Activated CD4-positive, alpha-beta T cell treated with anti-CD3 and anti-CD28 coated beads for 4 hours (primary cell): ENCODE measurements at places on chromosomes 16 and 17.

GRCh38 chr17:13917634-13918033 lies 151.7 kb upstream of the COX10 start:
- no peak for DNase-seq

DNA sequence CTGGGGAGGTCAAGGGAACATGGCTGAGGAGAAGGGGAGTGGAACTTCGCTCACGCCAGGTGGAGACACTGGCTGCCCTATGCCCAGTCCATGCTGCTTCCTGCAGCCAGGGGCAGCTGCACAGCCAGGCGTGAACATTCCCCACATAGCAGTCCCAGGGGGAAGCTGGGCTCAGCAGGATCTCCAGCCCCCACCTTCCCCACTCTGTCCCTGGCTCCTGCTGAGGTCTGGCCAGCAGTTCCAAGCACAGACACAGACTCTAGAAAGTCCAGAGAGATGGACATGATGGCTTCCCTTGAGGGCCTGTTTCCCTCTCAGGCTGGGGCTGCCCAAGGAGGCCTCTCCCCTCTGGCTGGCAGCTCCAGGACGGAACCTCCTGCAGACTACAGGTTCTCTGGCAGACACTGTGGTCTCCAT lies 9.3 kb downstream of the JUP start:
- no peak for DNase-seq

DNA sequence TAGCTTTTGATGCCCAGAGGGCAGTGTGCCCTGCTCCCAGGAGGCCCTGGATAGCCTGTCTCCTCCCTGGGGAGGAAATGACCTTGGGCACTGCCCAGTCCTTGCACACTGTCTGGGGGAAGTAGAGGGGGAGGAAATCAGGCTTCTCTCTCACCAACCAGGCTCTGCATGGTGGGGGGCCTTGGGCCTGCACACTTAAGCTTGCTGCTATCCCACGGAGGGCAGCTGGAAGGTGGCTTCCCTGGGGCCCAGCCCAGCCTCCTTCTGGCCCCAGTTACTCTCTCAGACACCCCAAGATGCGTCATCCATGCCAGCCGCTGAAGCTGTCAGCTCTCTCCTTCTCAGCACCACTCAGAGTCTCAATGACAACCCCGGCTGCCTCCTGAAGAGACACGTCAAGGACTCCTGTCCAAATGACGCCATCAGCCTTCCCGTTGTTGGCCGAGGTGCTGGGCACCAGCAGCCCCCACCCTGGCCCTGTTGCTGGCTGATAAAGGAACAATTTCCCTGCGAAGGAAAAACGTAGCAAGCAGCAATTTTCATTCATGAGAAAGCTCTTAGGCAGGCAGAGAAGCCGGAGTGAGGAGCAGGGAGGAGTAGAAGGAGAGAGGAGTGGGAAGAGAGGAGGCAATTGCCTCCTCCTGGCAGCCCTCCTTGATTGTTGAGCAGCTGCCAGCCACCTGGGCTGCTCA lies 95.5 kb downstream of the SDK2 start:
- no peak for DNase-seq

GRCh38 chr16:53064081-53064578 lies 9.3 kb downstream of the CHD9 start:
- no peak for DNase-seq

DNA sequence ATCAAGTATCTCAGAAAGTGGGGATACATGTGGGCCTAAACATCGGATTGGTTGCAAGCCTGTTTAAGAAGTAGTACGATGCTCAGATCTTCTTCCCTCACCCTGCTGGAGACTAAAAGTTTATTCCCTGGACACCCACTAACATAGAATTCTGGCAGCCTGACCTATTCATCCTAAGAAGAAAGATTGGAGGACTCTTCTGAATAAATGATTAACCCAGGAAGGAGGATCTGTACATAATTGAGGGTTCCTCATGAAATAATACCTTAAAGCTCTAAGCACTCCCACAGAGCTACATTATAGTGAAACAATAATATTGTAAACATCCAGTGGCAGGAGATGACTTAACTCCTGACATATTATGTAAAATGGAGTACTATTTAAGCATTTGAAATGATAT lies 111.7 kb downstream of the NLK start:
- DNase-seq: no peak

DNA sequence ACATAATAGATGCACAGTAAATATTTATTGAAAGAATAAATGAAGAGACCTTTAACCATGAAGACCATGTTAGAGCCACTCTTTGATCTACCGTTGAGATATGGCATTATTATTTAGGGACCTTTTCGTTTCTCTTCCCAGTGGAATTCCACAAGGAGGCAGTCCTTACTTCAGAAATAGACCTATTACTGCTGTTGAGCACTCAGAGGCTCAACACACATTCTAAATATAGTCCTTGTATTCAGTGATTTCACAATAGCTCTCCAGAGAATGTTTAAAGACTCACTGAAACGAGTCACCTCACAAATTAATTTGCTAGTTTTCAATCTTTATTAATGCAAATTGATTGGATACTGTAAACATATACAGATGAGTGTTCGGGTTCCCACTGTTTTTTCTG lies 603.8 kb downstream of the CDH8 start:
- no peak for DNase-seq

DNA sequence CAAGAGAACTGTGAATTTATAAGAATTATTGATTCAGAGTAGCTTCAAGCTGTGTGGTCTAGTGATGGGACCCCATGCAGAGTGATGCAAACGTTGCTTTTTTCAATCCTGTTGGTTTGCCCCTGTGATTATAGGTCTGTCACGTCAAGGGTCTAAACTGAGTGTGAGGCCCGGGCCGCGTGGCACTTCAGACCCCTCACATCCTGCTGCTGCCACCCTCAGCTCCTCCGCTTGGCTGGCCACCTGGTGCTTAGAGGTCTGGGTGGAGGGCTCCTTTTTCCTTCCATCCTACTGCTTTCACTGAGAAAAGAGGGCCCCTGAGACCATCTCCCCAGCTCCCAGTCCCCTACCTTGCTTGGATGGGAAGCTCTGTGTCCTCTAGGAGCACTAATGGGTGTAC lies 12.0 kb downstream of the MYL4 start:
- no peak for DNase-seq

DNA sequence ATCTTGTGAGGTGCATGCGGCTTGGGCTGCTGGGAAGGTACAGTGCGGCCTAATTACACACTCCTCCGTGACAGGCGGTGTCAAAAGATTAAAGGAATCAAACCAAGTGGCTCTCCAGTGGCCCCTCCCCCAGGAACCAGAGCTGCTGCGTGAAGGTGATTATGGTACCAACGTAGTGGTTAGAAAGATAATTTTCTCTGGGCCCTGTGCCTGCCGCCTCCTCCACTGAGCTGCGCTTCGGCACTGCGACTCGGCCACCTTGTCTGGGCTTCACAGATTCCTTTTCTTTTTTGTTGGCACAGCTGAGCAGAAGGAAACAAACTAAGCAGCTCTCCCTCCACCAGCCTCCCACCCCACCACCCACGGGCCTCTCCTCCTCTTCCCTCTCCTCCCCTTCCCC lies 113.2 kb upstream of the SDK2 start:
- no peak for DNase-seq

DNA sequence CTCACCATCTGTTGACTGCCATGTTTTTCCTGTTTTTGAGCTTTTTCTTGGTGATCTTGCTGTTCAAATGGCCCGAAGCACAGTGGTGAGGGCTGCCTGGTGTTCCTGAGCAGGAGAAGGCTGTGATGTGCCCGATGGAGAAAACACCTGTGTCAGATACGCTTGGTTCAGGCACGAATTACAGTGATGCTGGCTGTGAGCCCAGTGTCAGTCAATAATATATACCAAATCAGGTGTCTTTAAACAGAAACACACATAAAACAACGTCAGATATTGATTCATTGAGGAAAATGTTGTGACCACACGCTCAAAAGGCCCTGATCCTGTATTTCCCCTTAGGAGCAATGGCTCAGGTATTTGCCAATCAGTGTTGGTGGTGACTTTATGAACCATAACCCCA lies 111.7 kb downstream of the SDR42E1 start:
- no peak for DNase-seq

GRCh38 chr16:12586701-12587100 lies 217.0 kb downstream of the CPPED1 start:
- no peak for DNase-seq

DNA sequence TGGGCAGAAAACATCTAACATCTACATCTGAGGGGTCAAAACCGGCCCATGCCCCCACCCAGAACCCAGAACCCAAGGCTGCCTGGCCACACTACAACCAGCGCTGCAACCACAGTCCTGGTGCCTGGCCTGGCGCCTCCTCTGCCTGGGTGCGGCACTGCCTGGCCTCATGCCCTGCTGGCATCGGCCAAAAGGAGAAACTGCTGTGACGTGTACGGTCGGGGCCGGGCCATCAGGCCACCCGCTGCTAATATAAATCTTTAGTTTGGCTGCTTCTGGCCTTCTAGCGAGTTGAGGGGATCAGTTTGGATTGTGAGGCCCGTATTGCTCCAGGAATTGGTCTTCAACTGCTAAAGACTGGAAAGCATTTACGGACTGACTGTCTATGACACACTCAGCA lies 22.8 kb downstream of the TMEM204 start:
- DNase-seq: no peak

DNA sequence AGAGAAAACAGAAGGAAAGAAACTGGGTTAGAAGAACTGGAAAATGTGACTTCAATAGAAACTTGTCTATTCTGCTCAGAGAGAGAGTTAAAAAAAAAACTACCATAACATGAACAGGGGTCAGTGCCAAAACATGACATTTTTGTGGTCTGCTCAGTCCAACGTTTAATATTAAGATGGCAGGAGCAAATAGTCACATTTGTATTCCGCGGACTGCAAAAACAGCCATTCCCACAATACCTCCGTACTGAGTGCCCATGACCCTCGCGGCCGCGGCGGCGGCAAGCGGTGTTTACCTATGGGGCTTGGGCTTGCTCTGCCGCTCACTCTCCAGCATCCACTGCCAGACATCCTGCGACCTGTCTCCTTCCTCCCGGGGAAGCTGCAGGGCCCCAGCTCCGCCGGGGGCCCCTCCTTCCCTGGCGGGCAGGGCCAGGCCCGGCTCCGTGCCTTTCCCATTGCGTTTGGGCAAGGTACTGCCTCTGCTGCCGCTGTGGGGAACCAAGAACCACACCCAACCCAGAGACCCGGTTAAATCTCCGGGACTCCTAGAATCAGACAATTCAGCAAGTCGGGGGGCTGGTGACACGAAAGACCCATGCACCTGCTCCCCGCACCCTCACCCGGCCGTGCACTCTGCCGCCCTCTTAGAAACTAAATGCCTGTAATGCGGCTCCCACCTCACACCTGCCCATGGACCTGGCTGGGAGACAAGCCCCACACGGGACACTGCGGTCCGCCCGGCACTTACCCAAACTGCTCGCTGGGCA lies 24.7 kb downstream of the AXIN2 start:
- no peak for DNase-seq

DNA sequence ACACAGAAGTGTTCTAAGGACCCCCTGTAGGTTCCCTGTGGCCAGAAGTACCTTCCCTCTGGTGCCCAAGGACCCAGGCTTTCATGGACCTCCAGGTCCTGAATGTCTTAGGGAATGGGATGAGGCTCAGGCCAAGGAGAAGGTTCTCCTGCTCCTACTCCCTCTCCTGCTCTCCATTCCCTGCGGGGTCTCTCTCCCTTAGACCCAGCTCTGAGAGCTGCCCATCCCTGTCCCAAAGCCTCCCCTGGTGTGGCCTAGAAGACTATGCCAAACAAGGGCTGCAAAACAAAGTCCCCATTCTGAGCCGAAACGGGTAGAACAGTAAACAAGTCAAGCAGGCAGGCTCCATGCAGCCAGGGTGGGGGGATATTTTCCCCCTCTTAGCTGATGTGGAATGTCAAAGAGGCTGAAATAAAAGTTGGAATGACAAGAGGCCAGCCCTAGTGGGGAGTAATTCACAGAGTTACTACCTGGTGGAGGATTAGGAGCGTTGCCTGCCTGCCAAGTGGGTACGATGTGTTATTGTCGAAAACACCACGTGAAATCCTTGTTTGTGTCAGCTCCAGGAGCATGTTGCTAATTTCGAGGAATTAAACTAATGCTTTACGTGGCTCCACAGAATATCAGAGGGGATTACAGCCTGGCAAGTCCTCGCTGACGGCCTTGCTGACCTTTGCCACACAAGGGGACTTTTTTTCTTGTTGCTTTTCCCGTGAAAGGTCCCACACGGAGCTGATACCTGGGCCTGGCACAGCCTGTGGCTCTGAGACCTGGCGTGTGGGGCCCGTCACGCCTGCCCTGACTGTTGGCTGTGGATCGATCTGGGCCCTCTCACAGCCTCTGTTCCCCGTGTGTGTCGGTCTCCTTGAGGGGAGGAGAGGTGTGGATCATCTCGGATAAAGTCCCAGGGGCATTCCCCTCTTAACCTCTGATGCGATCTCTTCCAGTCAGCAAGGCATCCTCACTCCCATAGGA lies 2.9 kb downstream of the WFIKKN2 start:
- DNase-seq: no peak

GRCh38 chr17:72077326-72077960 lies 43.4 kb upstream of the SOX9 start:
- no peak for DNase-seq

DNA sequence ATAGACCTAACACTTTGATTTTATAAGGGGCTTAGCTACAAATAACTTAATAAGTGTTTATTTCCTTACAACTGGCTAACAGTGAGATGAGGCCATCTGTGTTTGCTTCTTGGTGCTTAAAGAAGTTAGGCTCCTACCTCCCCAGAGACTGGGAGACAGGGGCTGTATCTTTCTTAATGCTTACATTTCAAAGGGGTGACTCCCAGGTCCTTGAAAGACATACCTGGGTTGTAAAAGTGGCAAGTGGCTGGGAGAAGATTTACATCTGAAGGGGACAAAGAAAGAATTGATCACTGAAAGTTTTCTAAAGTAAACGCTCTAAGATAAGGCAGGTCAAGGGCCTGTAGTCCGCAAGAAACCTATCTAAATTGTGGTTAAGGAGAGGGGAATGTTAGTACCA lies 196.8 kb downstream of the CNTNAP4 start:
- no peak for DNase-seq

- DNase-seq: no peak
These were observed 9.3 kb downstream of the ARRB2 start for GRCh38 chr17:4719684-4720221.

- no peak for DNase-seq
These were observed 67.5 kb downstream of the GPRC5B start for GRCh38 chr16:19817122-19817521.

GRCh38 chr16:1981398-1981836 lies at the start of gene NOXO1:
TSS of gene NOXO1 (minus strand) at chr16:1981469. CDS start at chr16:1981179, 290 bp downstream.
- no peak for DNase-seq

DNA sequence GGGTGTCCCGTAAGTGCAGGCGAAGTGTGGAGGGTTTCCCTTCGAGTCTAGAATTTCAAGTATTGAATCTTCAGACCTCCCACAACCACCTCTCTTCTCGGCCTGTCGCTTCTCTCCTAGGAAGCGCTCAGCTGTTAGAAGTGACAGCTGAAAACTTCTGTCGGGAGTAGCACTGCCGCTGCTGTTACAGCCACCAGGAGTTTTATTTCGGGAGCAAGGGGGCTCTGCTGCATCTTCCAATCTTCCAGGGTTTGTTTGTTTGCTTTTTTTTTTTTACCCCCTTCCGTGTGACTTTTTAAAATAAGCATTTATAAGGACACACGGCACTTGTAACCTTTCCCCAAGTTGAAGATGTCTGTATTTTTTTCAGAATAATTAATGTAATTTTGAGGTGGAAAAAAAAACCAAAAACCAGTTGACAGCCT lies 767 bp downstream of the RPS6KB1 start:
- no peak for DNase-seq
